Stimulated activated CD4-positive, alpha-beta T cell treated with anti-CD3 and anti-CD28 coated beads, Interleukin-1b, Interleukin-23, amount 100 ng/mL, for 1 hour (primary cell): ENCODE measurements at places on chromosomes 2 and 18.
A peak's percentile ranks its signal among the peaks of the same experiment; 100 is the strongest.

GRCh38 chr2:2234398-2235195 lies 96.5 kb downstream of the MYT1L start:
- DNase-seq, result no peak

DNA sequence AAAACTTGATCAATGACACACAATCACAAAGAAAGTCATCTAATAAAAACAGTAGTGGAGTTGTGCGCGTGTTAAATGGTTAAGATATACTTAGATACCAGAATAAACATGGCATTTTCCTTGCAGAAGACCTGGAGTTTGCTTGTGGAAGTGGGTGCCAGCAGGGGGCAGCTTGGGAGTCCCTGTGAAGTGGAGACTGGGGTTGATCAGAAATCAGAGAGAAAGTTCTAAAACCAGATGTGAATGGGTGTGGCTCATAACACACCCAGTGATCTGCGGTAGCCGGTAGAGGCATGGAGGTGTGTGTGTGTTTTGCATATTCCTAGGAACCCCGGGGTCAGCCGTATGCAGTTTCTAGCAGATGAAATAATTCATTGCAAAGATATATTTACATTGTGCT lies 300.1 kb upstream of the TRIB2 start:
- DNase-seq, result peak; percentile 21

DNA sequence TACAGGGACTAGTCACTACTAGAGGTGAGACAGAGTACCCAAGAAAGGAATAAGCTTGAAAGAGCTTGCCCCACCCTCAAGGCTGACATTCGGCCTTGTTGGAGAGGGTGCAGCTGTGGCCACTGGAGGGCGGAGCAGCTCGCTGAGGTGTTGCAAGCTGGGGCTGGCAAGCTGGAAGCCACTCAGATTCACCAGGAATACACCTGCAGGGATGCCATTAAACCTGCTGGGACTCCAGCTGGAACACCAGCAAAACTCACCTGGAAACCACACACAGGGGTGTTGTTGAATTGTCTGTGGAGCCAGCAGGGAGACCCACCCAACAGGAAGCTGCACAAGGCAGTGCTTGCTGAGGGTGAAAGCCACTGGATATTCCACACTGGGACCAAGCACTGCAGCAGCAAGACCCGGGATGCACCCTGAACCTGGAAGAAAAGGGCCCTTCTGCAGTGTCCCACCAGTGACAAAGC lies 26.1 kb downstream of the KCTD18 start:
- no peak for DNase-seq

DNA sequence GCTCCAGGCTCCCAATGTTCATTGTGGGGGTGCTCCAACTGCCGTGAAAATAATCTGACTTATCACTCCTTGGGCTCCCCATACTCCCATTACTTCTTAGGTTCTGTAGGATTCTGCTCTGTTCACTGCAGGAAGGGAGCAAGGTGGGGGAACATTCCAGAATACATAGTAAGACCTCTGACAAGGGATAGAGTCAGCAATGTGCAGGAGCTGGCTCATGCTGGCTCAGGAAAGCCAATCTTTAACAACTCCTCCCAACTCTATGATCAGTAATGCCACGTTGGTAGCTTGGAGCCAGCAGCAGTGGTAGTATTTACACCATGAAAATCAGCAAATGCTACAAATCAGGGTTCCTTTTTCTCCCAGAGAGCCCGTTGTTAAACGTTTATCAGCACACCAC lies 44.4 kb downstream of the FECH start:
- no peak for DNase-seq

- DNase-seq, result no peak
Measured at GRCh38 chr2:11466307-11467128, 557 bp upstream of the E2F6 start.

GRCh38 chr2:64982311-64982857 lies 6.8 kb upstream of the SLC1A4 start:
- no peak for DNase-seq

- no peak for DNase-seq
Measured at GRCh38 chr18:66872277-66872676, 268.4 kb upstream of the CDH19 start.

DNA sequence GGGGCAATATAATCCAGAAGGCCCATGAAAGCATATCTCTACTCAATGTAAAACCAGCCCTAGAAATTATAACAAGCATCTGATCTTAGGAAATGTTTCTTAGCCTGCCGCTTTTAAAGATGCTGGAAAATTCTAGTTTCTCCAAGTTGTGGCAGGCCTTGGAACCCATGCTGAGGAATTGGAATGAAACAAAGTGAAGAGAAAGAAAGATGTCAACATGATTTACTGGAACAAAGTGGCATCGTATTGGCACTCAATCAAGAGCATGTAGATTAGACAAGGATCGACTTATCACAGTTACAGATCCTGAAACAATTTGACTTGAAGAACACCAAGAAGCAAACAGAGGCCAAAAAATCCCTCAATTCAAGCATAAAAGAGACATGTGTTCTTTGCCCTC lies 28.7 kb downstream of the CNTNAP5 start:
- DNase-seq, result no peak

DNA sequence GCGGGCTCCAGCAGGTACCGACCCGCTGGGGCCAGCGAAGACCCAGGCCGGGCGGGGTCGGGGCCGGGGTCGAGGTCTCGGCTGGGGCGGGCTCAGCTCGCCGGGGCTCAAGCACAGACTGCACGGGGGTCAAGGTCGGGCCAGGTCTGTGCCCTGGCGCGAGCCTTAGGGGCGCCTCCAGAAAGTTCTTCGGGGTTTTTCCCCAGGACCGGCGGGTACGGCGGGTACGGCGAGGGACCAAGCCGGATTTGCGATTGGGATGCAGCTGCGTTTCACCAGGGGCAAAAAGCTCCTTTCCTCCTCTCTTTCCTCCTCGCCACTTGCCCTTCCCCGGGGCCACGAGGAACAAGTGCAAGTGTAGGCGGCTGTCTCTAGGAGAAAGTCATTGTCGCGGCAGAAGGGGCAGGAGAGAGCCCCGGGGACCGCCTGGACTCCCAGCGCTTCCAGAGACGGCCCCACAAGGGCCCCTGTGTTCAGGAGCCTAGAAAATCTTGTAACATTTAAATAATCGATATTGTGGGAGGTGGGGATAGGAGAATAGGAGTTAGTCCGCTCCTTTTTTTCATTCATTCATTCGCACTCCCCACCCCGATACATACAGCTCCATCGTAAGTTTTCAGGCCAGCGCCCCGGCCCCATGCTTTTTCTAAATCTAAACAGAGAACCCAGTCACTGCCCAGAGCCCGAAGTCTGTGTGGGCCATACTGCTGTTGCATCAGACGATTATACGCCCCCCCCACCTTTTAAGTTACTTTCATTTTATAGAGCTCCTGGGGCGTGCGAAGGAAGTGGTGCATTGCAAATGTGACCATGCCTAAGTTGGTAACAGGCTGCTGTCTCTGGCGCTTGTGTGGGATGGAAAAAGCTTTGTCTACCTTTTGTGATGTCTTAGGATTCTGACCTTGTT lies 679 bp downstream of the PMAIP1 start:
- DNase-seq, result no peak
